Iris pigment epithelial cell (primary cell): ENCODE measurements at places on chromosomes 4 and X.

GRCh38 chr4:88836216-88836615 lies 138.6 kb upstream of the NAP1L5 start:
- DNase-seq, result no peak

- peak; percentile 88 for DNase-seq
These were observed 64.7 kb upstream of the EXOC1L start for GRCh38 chr4:55754754-55755350.

DNA sequence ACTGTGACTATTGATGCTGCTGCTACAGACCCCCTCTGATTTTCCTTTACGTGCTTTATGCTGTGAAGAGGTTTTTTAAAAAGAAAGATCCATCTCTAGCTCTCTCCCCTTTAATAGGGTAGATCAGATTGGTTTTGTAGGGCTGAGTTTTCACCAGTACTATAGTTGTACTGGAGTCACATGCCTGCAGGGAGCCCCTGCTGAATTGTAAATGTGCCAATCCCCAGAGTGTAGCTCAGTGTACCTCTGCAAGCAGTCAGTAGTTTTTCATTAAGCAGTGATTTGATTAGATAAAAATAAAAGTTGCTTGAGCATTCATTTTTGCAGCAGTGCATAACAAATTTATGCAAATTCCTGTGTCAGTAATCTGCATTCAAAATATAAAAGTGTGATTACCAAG lies 179.2 kb downstream of the IL1RAPL2 start:
- no peak for DNase-seq

DNA sequence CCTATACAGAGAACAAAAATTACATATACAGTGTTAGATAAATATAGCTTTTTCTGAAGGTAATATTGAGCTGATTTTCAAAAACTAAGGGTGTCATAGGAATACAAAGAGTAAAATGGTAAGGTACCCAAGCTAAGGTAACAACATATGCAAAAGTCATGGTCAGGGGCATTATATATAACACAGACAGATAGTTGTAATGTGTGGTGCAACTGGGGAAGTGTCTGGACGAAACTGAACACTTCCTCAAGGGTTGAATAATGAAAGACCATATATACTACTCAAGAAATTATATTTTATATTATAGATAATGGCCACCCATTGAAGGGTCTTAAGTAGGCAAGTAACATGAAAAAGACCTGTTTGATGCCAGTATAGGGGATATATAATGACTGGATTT lies 262.1 kb upstream of the CXXC4 start:
- DNase-seq, result no peak

DNA sequence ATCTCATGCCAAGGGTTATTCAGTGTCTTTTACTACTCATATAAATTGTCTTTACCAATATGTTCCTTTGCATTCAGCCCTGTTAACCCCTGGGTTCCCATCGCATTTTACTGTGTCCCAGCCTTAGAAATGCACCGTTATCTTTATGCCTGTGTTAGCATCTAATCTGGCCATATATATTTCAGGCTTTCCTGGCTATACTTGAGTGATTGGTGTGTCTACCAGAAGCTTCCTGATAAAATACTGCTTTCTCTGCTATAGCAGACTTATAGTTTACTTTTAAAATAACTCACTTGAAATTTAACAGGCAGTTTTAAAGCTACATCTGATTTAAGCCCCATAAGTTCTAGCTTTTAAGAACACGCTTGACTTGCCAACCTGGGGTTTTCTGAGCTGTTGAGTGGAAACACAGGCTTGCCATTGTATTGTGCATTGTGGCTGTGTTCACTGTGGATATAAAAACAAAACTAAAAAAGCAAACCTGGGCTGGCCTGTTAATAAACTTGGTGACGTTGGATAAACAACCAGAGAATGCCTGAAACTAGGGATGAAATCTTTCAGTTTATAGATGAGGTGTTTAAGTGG lies 185.3 kb upstream of the TAPT1 start:
- DNase-seq, result no peak

- no peak for DNase-seq
These were observed 255.4 kb downstream of the ARHGAP10 start for GRCh38 chr4:147987252-147987651.

DNA sequence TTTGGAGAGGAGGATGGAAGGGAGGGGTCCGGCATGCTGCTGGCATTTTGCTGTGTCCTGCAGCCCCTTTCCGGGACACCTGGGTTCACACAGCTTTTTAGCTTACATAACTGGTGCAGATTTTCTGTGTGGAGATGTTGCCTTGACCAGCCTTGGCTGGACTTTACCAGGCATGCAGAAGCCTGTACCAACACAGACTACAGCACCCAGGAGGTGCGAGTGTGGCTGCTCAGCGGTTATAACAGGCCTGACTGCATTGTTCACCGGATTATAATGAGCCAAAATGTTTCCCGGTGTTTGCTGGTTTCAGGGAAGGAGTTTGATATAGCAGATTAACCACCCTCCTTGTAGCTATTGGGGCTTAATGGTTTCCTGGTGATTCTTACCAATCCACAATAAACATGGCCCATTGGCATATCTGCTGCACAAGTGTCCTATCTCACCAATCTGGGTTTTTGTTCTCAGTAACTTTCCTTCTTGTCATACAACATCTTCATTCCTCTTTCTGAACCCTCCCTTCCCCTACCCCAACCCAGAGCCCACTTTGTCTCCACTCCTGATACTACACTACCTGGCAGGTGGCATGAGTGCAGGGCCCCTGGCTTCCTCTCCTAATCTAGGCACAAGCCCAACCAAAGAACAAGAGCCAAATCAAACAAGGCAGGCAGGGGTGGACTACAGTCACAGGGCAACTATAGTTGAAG lies 3.9 kb downstream of the RPL10 start:
- no peak for DNase-seq

DNA sequence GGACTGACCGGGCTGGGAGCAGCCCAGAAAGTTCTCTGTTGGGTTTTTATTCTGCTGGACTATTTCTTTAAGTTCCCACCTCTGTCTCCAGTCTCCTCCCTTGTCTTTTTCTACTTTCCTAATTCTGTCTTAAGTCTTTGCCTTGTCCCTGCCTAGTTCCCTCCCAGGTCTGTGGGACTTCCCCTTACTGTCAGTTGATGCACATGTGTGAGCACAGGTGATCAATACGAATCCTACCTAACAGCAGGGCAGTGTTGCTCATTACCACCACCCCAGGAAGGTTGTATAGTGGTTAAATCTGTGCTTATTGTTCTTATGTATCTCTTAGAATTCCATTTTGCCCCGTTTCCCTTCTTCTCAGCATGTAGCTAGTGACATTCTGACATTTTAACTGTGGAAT lies 62.1 kb downstream of the GALNTL6 start:
- no peak for DNase-seq

- DNase-seq, result peak; percentile 83
These were observed 60.2 kb upstream of the MAOA start for GRCh38 chrX:43595931-43596330.

DNA sequence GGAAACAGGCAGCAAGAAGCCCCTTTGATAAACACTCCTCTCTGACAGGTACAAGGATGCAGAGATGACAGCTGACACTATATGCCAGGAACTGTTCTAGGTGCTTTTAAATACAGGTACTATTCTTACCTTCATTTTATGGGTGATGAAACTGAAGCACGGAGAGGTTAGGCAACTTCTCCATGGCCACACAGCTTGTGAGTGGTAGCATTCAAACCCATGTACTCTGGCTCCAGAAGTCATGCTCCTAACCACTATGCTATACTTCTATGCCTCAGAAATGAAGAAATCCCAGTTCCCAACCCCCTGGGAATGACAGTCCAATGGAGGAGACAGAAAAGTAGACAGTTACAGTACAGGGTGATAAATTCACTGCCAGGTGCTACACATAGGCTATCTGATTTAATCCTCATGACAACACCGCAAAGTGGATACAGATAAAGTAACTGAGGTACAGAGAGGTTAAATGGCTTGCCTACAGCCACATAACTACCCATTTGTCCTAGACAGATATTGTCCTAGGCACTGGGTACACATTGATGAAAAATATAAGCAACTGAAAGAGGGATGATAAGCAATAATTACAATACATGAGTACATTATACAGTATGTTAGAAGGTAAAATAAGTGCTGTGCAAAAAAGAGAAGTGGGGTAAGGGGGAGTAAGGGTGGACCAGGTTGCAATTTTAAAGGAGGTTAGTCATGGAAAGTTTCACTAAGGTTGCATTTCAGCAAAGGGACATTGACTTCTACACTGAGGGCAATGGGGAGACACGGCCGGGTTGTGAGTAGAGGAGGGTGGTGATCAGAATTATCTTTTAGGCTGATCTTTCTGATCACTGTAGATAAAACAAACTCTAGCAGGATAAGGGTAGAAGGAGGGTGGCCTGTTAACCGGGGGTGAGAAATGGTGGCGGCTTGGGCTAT lies 1.6 kb upstream of the F8 start:
- no peak for DNase-seq

- DNase-seq, result no peak
These were observed 19.6 kb upstream of the MYOZ2 start for GRCh38 chr4:119116021-119116420.
